ENCODE measurements at places on chromosomes 1 and 21.

GRCh38 chr1:12481928-12482327, 136.1 kb downstream of the DHRS3 start:
- no peak for DNase-seq

GRCh38 chr1:93171549-93172034, 8.6 kb downstream of the TMED5 start:
- DNase-seq = no peak

GRCh38 chr1:212203630-212204029, 81.6 kb upstream of the PPP2R5A start:
- DNase-seq = no peak

DNA sequence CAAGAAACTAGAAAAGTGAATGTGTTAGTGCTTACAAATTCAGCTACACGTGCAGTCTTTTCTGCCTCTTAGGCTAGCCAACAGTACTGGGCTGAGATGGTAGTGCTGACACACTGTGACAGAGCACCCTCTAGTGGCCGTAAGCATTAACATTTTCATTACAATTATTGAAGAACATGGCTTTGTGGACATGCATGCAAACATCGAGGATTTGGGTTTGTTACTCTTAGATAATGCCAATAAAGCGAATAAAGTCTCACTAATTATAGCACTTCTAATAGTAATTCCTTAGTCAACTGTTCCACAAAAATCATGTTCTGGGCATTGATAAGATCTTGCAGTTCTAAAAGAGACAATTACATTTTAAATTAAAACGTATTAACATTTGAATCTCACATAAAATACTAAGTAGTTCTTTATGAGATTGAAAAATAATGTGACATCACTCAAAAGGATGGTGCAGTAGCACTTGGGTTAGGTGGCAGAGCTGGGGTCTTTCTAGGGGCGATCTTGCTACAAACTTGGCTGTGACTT, 47.1 kb downstream of the MYSM1 start:
- DNase-seq = peak; percentile 70

GRCh38 chr1:149931212-149931790, 3.7 kb upstream of the SF3B4 start:
- peak; percentile 62 for DNase-seq

DNA sequence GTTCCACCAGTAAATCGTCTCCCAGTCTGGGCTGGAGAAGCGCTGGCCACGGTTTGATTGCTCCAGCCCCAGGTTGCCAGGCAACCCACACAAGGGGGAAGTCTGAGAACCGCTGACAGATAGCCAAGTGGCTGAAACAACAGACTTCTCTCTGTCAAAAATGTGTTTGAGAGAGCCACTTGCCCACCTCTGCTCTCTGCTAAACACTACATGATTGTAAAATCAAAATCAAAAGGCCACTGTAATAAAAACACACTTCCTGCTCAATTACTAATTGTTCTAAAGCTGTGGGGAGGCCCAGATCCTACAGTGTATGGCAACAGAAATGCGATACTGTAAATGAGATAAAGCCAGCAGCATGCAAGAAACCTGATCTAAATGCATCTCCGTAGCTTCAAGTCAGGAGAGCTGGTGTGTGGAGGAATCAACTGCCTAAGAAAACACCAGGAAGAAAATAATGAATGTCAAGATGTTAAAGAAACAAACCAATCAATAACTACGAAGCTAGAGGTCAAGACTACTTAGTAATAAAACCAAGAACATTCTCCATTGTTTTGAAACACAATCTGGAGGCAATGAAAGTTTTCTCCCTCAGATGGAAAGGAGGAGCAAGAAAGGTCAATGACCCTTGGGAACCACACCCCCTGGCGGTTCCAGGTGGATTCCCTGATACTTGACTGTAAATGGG, 121.2 kb downstream of the SLC45A1 start:
- no peak for DNase-seq

- no peak for DNase-seq
Measured at GRCh38 chr1:59878370-59878769, 48.2 kb downstream of the CYP2J2 start.

- peak; percentile 89 for DNase-seq
Measured at GRCh38 chr1:37692078-37692833, at the start of gene CDCA8. Gene CDCA8 (plus strand): TSS chr1:37692516. CDS start chr1:37692691, 175 bp downstream.

- DNase-seq = no peak
Measured at GRCh38 chr1:183490932-183491331, 18.6 kb downstream of the SMG7 start.

DNA sequence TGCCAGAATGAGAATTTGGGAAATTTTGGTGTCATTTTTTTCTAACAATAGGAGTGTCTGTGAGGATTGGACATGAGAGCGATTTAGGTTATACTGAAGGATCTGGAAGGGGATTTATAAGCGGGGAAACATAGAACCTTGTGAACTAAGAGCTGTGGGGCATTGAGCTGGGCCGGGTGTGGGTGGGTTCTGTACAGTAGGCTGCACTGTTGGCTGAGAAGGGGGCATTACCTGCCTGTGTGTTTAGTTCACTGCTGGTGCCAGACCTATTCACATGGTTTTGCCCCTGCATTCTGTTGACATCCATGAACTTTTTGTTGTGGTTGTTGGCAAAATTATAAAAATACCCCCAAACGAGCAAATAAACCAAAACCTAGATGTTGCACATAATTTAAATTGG, 8.8 kb downstream of the PBX1 start:
- no peak for DNase-seq

- DNase-seq = no peak
Measured at GRCh38 chr1:65791396-65791795, 1.3 kb upstream of the PDE4B start.

DNA sequence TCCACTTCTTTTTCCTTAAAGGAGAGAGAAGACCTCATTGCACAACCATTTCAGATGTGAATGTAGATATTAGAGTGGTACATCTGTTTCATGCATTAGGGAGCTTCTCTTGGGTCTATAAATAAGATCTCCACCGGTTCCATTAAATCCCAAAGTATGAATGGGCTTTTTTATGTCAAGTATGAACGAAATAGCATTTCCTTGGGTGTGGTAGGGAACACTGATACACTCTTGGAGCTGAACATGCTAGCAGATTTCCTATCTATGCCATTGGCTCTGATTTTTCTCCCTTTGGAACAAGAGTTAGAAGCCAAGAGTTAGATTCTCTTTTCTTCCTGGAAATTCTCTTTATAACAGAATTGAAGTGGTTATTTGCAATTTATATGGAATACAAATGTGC, 245.6 kb upstream of the ADAMTS5 start:
- no peak for DNase-seq

DNA sequence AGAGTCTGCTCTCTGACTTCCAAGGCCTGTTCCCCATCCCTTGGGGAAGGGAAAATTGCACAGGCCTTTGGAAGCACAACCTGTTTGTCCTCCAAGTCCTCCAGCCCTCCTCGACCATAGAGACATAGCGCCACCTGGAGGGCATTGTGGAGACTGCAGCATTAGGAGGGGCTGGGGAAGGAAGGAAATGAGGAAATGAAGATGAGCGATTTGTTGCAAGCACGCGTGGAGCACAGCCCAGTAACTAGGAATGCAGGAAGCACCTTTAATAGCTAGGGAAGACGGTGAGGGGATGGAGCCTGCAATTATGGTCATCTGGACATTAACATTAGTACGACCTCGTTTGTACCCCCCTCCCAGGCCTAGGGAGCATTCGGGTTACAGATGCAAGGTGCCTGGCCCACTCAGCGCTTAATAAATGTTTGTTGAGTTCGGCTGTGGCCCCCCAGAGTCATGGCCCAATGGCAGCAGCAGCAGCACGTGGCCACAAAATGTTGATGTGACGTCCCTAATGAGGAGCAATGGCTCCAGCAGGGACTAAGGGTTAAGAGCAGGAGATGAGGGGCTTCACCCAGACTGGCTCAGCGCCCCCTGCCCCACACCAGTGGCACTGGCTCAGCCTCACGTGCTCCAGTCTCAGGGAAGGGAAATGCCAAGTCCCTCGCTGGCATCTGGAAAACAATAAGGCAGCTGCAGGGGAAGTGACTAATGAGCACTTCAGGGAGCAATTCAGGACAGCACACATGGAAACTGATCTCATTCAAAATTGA, 8.0 kb upstream of the CAMK2N1 start:
- DNase-seq = peak; percentile 70

GRCh38 chr1:227891955-227892488, 55.7 kb downstream of the WNT9A start:
- no peak for DNase-seq

DNA sequence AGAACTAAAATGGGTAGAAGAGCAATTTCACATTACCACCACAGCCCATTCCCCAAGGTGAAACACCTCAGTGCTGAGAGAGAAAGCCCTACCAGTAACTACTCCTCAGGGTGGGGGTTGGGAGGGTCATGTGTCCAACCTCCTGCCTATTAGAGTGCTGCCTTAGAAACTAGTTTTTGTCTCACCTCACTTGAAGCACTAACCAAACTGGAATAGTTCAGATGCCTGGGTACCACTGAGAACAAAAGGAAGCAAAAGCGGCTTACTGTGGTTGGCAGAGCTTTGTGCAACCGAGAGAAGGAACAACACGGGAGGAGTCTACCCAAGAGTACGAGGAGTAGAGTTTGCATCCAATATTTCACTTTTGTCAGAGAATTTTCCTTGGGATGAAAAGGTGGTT, 1207.5 kb upstream of the ADGRL2 start:
- no peak for DNase-seq

DNA sequence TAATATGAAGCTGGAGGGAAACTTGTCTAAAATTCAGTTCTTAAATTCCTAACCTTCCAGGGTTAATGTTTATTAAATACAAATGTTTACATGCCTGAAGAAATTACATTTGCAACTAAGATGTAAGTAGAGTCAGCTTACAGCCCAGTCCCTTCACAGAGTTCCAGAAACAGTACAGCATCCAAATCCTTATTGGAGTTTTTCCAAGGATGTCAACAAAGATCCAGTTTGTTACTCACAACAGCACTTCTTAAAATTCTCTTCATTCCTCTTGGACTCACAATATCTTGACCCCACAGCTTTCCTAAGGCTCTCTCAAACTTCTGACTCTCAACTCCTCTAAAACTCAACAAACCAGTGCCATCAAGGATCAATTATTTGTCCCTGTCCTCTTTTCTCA, 50.1 kb upstream of the RWDD3 start:
- DNase-seq = no peak

DNA sequence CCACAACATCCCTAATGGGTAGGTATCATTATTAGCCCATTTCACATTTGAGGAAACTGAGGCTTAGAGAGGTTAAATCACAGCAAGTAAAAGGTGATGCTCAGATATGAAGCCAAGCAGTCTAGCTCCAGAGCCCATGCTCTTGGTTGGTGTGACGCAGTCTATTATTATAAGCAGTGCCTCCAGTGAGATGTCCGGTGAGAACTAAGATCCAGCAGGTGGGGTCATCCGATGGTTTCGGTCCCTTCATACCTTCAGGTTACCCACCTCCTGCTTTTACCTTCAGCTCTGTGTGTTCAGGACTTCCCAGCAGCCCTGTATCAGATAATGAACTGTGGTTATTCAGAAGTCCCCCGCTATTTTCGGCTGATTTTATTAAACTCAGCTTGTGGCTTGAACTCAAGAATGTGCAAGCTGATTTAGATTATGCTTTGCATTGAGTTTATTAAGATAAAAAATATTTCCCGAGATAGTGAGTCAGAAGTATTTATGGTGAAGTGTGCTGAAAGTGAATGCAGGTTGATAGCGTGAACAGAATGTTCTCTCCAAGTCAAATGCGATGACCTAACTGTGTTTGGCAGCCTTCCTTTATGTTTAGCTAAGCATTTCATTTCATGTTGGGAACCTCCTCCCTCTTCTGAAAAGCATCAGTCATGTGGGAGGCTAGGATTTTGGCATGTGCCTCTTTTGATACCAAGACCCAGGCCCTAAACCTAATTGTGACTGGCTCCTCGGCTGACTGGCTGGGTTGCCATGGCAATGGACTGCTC, 160.9 kb upstream of the UBE2U start:
- peak; percentile 84 for DNase-seq

DNA sequence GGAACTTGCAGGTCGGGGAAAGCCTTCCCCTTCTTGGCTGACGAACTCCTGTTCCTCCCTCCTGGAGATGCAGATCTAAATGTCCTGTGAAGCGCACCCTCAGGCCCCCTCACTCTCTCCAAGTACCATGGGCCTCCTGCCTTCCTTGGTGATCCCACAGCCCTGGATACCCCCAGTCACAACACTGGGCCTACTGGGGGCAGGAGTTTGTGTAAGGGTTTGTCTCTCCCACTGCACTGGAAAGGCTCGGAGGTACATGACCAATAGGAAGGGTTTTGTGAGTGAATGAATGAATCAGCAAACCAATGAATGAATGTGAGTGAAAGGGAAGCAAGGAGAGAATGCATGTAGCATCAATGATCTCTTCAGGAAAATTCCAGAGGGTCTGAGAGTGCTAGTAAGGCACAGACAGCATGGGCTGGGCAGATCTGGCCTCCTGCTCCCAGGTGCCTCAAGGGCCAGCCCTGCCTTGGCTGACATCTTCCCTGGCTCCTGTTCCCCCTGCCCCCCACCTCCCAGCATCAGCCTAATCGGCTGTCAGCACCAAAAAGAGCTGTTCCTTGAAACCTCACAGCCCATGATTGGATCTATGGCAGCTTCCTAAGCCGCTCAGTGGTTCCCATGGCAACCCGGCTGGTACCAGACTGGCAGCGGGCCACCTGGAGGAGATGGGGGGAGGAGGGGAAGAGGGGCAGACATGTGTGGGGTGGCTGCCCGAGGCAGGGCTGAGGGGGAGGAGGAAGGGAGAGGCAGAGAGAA, 95.8 kb downstream of the VWA5B1 start:
- no peak for DNase-seq

DNA sequence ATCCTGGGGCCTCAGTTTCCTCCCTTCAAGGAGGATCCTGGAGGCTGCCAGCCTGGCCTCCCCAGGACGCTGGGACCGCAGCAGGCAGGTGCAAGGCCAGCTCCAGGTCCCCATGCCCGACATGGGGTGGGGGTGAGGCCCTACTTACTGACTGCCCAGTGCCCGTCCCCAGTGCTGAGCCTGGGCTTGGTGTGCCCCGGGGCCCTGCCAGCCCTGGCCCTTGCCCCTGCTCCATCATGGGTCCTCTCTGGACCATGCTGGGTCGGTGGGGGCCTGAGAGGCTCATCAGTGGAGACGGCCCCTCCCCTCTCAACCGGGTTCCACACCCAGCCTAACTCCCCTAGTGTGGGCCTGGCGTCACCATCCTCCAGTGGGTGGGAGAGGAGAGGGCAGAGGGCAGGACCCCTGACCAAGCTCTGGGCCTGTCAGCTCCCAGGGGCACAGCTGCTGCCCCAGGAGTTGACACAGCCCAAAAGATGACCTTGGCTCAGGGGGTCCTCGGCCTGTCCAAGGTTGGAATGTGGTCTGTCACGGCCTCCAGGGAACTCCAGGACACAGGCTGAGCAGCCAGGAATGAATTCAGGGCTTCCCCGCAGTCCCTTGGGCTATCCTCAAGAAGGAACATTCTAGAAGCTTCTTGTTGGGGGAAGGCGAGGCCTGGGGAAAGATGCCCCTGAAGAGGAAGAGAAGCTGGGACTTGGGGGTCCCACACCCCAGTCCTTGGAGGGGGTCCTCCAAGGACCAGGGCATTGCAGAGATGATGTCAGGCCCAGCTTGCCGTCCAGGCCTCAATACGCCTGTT, 17.6 kb upstream of the ARF1 start:
- DNase-seq = no peak
